Ammon's horn (tissue), 1 donor: ENCODE measurements at places on chromosomes 3 and 15.

DNA sequence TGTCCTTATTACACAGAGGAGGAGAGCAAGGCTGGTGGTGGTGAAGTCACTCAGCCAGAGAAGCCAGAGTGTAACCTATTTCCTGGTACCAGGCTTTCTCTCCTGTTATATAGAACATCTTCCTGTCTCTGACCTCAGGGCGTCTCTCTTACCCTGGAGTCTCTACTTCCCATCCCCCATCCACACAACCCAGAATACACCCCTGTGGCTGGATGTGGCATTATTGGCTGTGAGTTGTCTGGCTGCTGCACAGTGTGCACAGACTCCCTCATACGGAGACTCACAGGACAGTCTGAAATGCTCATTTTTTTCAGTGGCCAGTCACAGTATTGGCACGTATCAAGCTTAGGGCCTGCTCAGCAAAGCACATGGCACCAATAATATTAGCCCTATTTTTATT is 8.6 kb downstream of the PODXL2 start:
- DNase-seq: no peak

DNA sequence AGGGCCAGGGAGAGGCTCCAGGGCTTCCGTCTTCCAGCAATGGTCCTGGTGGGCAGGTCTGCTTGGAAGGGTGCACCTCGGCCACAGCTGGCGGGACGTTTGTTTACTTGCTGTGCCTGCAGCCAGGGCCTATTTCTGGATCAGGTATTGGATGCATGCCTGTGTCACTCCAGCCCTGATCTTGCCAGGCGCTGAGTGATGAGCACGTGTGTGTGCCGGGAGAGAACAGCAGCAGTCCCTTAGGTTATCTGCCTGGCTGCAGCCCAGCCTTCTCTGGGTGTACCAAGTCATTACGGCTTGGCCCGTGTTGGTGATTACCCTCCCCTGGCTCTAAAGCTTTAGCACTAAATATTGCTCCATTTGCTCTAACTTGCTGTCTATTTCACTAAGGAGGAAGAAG is 14.9 kb downstream of the CCDC32 start:
- DNase-seq: no peak

DNA sequence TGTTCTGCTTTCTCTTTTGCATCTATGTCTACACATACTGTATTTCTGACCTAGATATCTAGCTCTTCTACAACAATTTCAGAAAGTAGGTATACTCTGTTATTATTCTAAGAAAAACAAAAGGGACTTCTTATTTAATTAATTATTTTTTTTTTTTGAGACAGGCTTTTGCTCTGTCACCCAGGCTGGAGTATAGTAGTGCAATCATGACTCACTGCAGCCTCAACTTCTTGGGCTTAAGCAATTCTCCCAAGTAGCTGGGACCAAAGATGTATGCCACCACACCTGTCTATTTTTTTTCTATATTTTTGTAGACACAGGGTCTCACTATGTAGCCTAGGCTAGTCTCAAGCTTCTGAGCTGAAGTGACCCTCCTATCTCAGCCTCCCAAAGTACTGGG is 130.6 kb downstream of the MBNL1 start:
- no peak for DNase-seq

DNA sequence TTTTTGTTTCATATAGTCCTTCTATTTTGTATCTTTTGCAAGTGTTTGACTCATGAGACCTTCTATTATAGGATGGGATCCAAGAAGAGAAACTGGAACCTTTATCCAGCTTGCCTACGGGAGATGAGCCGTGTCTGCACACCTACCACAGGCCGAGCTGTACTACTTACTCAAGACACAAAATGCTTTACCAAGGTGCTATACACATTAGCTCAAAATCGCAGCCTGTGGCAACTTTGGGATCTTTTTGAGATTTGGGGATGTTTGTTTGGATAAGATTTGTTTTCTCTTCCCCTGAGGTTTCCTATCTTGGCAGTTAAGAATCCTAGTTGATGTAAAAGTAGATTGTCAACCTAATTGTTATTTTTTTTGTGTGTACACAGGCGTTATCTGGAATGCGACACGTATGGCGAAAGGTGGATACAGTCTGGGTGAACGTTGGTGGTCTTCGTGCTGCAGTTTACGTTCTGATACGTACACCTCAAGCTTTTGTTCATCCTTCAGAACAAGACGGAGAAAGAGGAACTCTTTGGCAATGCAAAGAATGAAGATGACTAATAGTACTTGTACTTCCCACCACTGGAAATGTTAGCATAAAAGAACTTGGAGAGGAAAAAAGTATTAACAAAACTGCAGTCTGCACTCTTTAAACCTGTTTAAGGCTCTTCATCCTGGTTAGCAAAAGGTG is 13.1 kb upstream of the SETD5 start:
- DNase-seq: no peak

DNA sequence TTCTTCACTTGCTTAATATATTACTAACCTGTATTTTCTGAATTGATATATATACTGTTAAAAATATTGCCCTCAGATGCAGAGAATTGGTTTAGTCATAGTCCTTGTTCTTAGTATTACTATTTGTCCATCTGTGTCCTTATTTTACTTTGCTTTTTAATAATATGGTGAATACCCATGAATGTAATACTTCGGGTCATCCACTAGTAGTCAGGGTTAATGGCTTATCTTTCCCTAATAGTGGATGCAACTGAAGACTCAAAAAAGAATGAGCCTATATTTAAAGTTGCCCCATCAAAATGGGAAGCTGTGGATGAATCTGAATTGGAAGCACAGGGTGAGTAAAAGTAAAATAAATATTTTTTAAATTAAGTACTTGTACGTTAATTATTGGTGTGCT is 36.5 kb downstream of the U2SURP start:
- no peak for DNase-seq

DNA sequence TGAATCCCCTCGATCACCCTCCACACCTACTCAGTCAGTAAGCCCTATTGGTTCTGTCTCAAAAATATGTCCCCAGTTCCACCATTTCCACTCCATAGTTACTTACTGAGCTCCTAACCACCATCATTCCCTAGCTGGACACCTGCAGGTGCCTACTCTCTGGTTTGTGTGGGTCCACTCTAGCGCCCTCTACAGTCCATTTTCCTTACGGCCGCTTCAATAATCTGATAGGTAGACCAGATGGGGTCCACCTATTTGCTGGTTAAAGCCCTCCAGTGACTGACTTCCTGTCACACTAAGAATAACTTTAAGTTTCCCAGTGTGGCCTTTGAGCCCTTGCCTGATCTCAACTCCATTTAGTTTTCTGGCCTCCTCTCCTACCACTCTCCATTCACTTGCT is 5.0 kb downstream of the GXYLT2 start:
- no peak for DNase-seq

GRCh38 chr15:27844018-27844666 is 255.0 kb downstream of the OCA2 start:
- DNase-seq: no peak

DNA sequence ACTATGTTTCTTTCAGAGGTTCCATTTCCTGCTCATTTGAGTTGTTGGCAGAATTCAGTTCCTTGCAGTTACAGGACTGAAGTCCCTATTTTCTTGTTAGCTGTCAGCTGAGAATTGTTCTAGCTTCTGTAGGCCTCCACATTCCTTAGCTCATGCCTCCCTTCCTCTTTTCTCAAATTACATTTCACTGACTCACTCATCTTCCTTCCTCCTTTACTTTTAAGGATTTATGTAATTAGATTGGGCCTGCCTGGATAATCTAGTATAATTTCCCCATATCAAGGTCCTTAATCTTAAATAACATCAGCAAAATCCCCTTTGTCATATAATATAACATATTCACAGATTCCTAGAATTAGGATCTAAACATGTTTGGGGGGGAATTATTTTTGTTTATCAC is 40.6 kb upstream of the RBMS3 start:
- no peak for DNase-seq

GRCh38 chr15:51156957-51157356 is 62.3 kb upstream of the TNFAIP8L3 start:
- DNase-seq: no peak

- peak; percentile 62 for DNase-seq
Measured at GRCh38 chr3:37862219-37862902, 681 bp downstream of the CTDSPL start.

DNA sequence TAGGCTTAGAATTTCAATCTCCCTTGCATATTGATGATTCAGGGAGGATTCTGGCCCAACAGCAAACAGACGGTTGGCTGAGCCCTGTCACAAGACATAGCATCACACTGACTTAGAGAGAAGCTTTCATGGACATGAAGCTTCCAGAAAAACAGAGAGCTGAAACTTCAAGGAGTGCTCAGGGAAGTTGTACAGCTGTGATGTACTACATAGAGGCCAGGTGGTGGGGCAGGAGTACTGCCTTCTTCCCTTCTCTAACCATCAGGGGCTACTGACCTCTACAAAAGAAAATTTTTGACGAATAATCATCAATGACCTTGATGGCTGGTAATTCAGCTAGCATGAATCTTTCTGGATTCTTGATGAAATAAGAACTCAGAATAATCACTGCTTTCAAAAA is 378.5 kb downstream of the ERC2 start:
- no peak for DNase-seq

GRCh38 chr3:175716446-175716845 is 857.3 kb downstream of the NAALADL2 start:
- DNase-seq: no peak

DNA sequence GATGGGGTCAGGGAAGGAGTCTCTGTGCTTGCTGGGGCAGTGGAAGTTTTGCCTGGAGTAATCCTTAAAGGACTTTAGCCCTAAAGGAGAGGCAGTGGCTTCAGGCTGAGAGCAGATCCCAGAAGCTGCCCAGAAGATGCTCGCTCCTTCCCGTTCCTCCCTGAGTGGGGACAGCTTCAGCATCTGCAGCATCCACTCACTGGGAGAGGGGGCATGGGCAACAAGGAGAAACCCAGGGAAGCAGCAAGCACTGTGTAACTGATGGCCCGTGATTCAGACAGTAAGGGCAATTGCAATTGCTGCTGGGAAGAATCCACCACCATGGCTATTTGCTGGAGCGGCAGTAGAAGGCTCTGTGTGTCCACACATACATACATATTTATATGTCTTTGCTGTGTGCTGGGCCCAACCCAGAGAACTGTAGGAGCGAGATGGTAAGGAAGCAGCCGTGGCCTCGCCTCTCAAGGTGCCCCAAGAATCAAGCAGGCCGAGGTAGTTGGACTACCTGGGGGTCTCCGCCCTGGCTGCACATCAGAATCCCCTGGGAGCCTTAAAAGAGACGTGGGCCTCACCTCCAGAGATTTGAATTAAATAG is 5.8 kb upstream of the PAQR5 start:
- no peak for DNase-seq

DNA sequence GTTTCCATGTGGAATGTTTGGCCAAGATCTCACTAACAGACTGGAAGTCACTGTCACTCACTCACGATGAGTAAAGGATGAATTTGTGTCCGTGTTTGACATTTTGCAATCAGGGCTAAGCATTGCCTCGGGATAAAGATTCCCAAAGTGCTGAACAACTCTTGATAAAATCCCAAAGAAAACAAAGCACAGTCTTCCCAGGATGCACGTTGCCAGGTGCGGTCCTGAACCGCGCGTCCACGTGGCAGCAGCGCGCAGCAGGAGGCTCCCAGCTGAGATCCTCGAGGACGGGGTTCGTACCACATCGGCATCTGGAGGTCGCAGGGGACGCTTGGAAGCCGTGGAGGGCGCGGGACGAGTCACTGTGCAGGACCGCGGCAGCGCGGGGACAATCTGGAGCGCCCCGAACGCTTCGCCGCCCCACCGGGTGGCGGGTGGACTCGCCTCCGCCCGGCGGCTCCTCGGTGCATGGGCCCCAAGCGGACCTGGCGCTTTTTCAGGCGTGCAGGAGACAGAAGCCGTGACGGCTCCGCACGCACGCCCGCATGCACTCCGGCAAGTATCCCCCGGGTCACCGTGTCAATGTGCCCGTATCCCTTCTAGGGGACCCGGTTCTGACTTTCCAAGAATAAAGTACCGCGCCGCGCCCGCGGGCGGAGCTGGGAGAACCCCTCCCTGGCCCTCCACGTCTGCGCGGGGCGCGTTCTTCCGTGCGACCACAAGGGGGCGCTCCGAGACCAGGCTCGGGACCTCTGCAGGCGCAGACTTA is 17.7 kb downstream of the CPN2 start:
- peak; percentile 90 for DNase-seq

GRCh38 chr15:70262591-70263274 is 165.0 kb upstream of the TLE3 start:
- DNase-seq: peak; percentile 61

DNA sequence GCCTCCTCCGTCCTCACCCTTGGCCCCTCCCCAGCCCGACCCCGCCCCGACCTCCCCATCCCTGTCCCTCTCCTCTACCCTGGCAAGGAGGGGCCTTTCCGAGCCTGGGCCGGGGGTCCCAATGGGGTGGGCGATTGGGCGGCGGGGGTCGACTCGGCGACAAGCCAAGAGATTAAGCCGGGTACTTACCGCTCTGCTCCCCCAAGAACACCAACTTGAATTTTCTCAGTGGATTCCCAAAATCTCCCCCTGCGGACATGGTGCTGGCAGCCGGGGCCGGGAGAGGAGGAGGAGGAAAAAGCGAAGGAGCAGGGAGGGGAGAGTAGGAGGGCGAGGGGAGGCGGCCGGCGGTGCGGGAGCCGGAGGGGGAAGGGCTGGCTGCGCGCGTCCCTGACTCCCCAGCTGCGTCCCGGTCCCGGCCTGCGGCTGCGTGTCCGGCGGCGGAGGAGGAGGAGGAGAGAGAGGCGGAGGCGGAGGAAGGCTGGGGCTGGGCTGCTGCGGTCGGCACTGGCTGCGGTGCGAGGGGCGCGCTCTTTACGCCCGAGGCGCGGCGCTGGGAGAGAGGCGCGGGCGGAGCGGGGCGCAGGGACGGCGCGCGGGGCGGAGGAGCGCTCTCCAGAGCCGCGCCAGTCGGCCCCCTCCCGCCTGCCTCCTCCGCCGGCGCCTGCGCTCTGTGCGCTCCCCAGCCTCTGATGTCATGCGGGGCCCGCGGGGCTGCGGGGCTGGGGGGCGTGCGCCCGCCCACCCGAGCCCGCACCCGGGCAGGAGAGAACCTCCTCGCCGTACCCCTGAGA is at the start of gene RAB6B:
Gene RAB6B, minus strand, starts transcription at position 675 of the 794 bp plus-strand sequence. Its CDS starts 416 bp downstream, at position 259.
- peak; percentile 78 for DNase-seq

GRCh38 chr3:45938043-45938435 is 5.2 kb upstream of the CXCR6 start:
- no peak for DNase-seq

GRCh38 chr3:177609613-177610012 is 412.3 kb upstream of the TBL1XR1 start:
- no peak for DNase-seq

GRCh38 chr15:37931321-37931720 is 3.1 kb upstream of the TMCO5A start:
- DNase-seq: no peak

DNA sequence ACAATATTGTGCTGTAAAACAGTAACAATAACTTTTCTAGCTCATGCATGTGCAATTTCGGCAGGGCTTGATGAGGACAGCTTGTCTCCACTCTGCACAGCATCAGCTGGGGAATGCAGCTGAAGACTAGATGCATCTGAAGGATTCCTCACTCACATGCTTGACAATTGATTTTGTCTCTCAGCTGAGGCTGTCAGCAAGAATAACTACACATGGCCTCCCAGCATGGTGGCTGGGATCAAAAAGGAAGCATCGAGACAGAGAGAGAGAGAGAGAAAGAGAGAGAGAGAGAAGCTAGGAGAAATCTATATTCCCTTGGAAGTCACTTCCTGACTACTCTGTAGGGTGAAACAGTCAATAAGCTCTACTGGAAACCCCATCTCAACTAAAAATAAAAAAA is 487.1 kb downstream of the PLOD2 start:
- DNase-seq: peak; percentile 3
